ENCODE measurements at places on chromosomes 3 and 15.
A peak's percentile ranks its signal among the peaks of the same experiment; 100 is the strongest.

DNA sequence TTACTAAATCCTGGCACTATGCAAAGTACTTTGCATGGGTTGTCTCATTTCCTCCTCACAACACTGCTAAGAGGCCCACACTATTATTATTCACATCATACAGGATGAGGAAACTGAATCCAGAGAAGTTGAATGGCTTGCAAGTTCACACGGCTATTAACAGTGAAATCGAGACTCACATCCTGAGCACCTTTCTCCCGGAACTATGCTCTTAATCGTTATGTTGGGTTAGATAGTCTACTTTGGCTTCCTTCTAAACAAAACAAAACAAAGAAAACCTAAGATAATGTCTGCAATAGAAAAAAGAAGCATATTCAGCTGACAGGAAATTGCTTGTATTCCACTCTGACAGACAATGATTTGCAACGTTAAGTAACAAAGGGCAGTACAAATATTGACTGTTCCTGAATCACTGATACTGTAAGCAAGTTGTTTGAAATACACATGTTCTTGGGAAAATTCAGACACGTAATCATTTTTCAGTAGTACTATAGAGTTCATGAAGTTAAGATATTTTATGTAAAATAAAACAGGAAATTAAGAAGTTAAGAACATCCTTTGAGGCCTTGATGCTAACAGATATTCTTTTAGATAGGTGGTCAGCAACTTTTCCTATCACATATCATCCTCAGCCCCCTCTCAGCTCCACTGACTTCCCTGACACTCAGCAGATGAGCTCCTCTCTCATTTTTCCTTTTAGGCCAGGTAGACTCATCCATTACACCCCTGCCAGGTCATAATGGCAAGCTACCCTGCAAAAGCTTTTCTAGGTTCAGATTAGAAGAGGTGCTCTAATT lies 40.7 kb downstream of the C2CD4B start:
- DNase-seq: peak; percentile 1

DNA sequence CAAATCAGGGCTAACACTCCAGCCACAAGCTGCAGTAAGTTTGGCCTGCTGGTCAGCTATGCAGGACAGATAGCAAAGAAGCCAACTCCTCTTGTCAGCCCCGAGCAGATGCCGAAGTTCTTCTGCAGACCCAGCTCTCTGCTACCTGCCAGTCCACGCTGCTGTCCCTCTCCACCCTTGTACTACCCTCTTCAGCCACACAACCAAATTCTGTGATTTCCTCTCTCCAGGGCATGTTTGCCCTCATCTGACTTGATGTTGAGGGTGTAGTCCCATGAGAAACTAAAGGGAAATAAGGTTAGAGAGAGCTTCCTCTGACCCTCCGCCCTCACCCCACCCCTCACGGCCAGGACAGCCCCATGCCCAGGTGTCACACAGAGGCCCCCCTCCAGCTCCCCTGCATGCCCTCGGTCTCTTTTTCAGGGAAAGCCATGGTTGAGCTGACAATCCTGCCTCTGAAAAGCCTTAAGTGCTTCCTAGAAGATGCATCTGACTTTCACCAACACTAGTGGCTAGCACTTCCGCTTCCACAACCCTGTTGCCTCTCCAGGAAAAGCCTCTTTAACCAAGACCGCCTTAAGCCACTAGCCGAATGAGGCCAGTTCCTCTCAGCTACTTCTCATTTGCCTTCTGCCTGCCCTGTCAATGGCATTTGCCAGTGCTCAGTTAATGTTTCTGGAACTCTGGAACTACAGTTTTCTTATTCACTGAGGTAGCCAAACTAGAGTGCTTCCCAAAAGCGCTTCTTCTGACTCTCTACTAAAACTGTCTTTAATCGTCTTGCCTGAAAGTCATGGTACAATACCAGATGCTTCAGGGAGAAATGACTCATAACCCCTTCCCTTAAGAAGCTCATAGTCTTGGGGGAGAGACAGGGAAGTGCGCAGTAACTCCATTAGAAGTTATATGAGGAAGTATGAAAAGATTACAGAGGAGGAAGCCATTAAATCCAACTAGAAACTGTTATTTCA lies 300.4 kb upstream of the STT3B start:
- peak; percentile 98 for DNase-seq

- no peak for DNase-seq
These were observed 887.5 kb downstream of the DIPK2A start for GRCh38 chr3:144859161-144859560.

DNA sequence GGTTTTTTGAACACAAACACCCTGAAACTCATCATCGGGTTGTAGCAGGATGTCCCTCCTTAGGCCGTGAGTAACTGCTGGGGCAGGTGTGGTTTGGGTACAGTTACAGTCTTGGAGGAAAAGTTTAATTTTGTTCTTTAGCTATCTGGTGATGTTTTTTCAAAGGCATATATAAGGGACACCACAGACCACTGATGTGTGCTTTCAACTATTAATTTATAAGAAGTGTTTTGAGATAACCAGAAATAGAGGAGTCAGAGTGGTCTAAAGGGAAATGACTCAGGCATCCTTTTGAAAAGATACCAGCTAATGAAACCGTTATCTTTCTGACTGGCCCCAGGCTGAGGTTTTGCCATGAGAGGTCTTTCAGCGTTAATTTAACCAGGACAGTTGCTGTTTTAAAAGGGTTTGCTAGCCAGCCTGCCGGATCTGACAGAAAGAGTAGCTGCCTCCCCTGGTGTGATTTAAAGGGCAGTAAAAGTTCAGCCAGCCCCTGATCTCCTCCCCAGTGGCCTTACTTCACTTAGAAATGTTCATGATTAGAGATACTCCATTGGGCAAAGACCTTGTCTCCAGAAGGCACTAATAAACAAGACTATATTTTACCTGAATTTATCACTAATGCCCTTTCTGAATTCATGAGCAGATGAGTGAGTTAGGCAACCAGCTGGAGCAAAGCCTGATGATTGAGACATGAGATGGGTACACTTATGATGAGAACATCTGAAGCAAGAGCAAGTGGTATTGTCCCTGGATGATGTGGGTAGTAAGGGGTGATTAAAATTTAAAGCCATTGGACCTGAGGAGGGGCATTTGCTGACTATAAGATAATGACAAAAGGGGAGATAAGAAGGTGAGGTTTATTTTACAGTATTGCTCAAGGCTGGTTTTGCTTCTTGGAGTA lies 482.5 kb upstream of the TBL1XR1 start:
- DNase-seq: peak; percentile 7

DNA sequence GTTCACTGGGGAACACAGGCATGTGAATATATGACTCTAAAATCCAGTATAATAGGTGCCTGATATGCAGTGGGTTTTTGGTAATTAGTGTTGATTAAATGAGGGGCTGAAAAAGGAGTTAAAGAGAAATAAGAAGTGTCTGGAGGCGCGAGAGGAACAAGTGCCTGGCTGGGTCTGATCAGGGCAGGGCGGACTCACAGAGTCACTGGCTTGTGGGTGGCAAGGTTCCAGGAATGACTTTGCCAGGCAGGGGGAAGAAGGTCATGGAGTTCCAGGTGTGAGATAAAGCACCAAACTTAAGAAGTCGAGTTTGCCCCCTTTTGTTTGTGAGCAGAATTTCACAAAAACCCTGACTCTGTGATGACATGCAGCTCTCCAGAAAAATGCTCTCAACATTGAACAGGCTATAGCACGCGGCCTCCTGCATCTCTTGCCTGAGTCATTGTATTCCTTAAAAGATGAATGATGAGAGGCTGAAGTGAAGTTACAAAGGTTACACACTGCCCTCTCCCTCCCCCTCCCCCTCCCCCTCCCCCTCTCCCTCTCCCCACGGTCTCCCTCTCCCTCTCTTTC lies 63.0 kb upstream of the LMCD1 start:
- DNase-seq: no peak

DNA sequence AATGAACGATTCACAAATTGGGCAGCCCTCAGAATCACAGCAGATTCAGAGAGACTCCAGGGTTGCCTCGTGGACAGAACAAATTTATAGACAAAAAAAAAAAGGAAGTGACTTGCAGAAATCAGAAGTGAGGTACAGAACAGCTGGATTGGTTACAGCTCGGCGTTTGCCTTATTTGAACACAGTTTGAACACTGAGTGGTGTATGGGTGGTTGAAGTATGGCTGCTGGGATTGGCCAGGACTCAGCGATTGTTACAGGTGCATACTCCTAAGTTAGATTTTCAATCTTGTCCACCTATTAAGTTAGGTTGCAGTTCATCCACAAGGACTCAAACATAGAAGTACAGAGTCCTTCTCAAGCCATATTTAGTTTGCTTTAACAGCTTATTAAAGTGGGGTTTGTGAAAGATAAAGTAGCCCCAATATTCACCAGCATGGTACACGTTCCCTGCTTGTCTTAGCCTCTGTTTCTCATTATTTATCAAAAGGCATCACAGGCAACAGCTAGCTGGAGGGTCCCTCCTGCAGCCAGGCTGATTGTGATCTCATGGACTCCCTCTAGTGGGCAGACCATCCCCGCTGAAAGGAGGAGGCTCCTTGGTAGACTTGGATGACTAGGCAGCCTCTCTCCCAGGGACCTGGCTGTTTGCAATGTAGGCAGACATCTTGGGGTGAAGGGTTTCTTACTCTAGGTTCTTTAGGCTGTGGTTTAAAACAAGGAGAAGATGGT lies 17.6 kb upstream of the ALDH1L1 start:
- DNase-seq: peak; percentile 42

GRCh38 chr3:51819709-51820406 lies 40.8 kb upstream of the IQCF6 start:
- no peak for DNase-seq

- DNase-seq: no peak
These were observed 24.6 kb downstream of the PGBD4 start for GRCh38 chr15:34126522-34126921.

GRCh38 chr15:26201177-26201858 lies 338.2 kb upstream of the ATP10A start:
- no peak for DNase-seq

- DNase-seq: no peak
These were observed 183.9 kb downstream of the ARRDC4 start for GRCh38 chr15:98144388-98144787.

DNA sequence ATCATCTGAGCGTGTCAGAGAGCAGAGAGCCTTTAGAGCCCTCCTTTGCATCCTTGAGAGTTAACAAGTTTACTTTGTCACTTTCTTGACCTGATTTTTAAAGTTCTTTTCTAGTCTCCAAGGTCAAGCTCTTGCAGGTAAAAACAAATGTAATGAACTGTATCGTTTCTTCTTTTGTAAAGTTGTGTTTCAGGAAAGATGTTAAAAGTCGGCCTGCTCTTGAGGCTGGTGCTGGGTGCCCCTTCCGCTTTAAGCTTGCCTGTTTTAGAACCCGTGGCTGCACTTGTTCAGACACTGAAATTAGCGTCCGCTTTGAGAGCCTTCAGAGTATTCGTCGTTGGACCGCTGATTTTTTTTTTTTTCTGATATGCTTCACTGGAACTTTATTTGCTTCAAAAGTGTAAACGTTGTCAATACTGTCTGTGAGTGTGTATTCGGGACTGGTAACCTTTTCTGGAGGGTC lies 52.6 kb upstream of the ULK4 start:
- DNase-seq: peak; percentile 49

DNA sequence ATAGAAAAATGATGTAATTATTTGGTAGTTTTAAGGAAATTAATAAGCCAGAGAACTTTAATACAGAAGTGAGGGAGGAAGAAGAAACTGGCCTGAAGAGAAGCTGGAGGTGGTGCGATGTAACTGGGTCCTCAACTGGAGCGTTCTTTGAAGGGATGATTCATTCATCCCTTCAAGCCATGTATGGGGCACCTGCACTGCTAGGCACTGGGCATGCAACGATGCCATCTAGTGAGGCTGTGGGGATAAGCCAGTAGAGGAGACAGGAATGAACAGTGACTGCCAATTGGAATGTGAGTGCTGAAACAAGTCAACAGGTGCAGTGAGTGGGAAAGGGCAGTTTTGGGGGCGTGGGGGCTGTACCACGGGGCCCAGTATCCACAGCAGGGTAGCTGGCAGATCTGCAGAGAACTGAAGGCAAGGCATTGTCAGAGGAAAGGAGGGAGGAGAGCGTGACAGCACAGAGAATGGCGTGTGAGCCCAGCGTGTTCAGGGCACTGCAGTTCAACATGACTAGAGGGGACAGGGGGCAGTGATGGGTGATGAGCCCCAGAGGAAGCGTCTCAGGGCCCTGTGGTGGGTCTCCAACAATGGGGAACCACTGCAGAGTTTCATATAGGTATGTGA lies 3.8 kb upstream of the KIF23 start:
- DNase-seq: peak; percentile 57

GRCh38 chr15:45123397-45123796 lies 6.3 kb downstream of the DUOXA1 start:
- DNase-seq: no peak

DNA sequence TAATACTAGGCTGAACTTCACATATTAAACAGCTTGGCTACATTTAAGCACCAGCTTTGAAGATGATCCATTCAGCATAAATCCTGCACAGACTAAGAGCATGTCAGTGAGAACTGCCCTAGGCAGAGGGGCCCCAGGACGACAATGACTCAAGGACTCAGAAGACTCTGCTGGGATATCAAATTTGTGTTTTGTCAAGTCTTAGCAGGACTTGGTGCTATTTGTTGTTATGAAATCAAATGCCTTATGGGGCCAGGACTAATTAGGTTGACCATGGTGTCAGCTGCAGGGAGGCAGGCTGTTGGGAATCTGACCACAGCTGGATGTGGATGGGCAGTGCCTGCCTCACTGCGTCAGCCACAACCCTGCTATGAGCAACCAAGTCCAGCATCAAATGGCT lies 91.8 kb downstream of the RYR3 start:
- no peak for DNase-seq

- DNase-seq: no peak
These were observed 14.4 kb upstream of the GPR156 start for GRCh38 chr3:120299403-120299802.

DNA sequence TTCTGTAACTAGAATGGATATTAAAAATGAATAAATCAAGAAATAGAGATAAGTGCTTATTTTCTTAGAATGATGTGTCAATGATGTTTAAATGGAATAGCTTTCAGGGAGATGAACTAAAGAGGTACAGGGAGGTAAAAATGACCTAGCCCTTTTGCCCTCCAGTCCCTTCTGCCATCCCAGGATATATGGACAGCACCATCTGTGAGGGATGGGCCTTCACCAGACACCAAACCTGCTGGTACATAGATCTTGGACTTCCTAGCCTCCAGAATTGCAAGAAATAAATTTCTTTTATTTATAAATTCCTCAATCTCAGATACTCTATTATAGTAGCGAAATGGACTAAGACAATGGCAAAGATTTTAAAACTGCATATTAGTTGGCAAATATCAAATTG lies 352.0 kb upstream of the THBS1 start:
- DNase-seq: no peak

- no peak for DNase-seq
These were observed 8.3 kb upstream of the PRR20G start for GRCh38 chr3:127296166-127296565.

GRCh38 chr3:120177151-120177550 lies 82.9 kb upstream of the GSK3B start:
- DNase-seq: no peak

- peak; percentile 63 for DNase-seq
These were observed 471.1 kb downstream of the SHQ1 start for GRCh38 chr3:72376956-72377710.

DNA sequence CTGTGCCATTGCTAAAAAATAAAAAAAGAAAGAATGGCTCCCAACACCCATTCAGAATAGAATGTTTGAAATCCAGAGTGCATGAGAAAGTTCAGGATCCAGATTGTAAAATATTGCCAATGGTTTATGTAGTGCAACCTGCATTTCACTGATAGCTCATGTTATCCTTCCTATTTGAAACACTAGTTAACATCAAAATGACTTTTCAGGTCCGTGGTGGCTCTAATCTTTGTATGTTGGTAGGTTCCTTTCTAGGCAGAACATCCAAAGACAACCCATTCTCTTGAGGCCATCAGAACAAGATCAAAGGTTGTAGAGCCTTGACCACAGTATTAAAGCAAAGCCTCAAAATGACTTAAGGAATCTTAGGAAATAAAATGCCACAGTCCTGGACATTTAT lies 51.0 kb downstream of the PLCL2 start:
- DNase-seq: no peak

GRCh38 chr3:13590841-13591520 lies 42.1 kb downstream of the FBLN2 start:
- DNase-seq: no peak

All from MV-4-11 (cell line).